ENCODE measurements at places on chromosomes 7 and 10.

DNA sequence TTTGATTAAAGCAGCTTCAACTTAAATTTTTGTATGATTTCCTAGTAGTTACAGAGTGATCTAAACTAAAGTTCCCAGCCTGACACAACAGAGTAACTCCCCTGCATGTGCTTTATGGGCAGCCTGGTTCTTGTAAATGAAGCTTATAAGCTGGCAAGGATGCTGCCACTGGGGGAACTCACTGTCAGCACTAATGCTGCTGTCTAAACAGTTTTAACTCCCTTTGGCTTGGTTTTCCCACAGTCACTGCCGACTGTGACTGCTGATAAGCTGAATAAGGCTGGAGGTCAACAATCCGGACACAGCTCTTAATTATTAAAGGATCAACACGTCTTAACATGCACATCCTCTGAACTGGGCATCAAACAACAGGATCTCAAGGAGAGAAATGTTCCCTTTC, 130.1 kb downstream of the OTUD1 start:
- no peak for DNase-seq

GRCh38 chr7:23358152-23358674, 59.1 kb downstream of the MALSU1 start:
- no peak for DNase-seq

DNA sequence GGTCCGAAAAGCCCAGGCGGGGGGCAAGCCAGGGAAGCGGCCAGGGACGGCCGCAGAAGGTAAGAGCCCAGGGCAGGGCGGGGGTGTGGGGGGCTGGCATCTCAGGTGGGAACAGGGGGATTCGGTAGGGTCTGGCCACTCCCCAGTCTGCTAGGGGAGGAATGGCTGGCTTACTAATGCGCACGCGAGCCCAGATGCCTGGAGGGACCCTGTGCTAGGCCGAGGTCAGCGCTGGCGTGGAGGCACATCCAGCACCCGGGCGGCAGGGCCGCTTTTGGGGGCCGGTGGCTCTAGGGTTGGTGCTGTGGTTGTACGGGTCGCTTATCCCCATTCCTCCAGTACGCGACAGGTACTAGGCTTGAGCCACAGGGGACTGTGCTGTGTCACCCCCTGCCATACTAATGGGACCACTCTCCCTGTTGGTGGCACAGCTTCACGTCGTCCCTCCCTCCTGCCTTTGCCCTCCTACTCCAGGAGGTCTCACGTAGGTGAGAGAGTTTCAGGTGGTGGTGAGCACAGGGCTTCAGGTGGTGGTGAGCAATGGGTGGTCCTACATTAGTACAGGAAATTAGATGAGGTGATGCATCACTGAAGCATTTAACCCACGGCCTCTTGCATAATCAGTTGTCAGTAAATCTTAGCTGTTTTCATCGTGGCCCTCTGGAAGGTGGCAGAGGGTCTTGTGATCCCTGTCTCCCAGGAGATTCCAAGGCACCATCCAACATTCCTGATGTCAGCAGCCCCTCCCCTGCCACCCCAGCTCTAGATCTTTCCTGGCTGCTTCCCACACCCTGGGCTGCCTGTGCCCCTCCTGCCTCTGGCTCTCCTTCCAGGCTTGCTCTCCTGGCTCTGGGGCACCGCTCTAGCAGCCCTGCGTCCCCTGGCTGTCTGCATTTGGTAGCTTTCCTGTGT, 971 bp downstream of the AEBP1 start:
- no peak for DNase-seq

GRCh38 chr10:96619120-96619519, 32.3 kb upstream of the TM9SF3 start:
- no peak for DNase-seq

DNA sequence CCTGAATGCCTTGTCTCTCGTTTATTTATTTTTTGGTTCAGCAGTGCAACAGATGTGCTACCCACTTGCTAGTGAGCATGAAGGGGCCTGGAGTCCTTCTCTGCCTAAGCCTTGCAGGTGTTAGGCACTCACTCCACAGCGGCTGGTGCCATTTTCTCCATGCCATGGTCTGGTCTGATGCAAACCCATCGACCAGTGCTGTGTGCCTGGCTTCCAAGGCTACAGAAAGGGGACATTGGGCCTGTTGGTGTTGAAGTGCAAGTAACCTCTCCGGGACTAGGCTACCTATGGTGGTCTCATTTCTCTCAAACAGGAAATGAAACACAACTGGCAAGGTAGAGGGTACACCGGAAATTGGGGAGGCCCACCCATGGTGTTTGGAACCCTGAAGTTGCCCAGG, 198.1 kb downstream of the ADARB2 start:
- no peak for DNase-seq
